ENCODE measurements at places on chromosomes 12 and 14.

- DNase-seq: no peak
These were observed 1.8 kb downstream of the CCDC85C start for GRCh38 chr14:99602054-99602787.

DNA sequence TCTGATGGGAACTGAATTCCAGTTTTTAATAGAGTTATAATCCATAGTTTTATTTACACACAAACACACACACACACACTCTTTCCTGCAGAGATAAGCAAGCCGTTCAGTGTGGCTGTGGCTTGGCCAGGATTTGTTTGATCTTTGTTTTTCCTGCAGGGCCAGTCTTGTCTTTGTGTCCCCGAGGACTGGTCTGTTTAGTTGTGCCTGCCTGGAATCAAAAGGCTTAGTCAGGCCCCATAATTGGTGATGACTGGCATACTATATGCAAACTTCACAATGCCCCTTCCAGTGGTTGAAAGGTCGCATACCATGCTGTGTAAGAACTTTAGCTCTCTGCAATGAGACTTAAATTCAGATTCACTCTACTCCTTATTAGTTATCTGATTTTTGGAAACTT is 26.0 kb downstream of the WBP11 start:
- no peak for DNase-seq

DNA sequence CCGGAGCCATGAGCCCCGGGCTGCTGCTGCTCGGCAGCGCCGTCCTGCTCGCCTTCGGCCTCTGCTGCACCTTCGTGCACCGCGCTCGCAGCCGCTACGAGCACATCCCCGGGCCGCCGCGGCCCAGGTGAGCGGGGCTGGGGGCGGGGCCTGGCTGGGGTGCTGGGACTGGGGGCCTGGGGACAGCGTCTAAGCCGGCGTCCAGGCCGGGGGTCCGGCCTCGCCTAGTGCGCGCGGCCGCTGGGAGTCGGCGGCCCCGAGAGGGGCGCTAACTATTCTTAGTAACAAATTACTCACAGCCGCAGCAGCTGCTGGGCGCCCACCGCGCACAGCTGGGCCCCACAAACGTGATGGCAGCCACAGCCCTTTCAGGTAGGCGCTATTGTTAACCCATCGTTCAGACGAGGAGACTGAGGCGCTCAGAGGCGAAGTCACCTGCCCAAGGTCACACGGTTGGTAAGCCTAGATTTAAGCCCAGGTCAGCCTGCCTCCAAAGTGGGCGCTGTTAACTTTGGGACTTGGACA is 374 bp downstream of the CYP46A1 start:
- DNase-seq: no peak

GRCh38 chr14:29671034-29671433 is 256.6 kb downstream of the PRKD1 start:
- no peak for DNase-seq

DNA sequence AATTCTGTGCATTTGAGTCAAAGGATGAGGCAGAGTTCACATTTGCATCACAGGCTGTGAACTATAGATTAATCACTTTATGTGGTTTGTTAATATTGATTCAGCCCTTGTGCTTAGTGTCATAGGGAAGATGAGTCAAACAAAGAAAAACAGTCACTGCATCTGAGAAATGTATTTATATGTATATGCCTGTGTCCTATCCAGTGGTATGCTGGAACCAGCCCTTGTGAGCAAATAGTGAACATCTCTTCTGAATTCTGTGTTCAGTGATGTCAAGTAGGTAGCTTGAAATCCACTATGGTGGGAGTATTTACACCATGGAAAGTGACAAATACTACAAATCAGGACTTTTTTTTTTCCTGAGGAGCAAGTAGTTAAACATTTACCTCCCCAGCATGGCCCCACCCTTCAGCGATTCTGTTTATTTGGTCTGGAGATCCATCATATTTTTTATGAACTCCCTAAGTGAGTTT is 128.5 kb downstream of the HMGA2 start:
- DNase-seq: no peak

DNA sequence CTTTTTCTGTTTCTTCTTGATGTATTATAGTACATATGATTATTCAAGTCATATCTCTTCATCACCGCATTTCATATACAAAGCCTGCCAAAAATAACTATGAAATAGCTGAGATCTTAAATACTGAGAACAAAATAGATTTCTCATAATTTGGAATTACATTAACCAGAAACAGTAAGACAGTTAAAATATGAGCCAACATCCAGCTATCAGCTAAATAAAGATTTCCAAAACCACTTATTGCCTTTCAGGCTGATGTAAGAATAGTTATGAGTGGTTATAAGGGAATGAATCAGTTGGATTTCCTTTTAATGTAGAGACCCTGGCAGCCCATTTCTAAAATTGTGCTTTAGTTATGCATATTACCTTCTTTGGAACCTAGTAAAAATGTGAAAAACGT is 47.4 kb downstream of the TMEM117 start:
- DNase-seq: no peak

DNA sequence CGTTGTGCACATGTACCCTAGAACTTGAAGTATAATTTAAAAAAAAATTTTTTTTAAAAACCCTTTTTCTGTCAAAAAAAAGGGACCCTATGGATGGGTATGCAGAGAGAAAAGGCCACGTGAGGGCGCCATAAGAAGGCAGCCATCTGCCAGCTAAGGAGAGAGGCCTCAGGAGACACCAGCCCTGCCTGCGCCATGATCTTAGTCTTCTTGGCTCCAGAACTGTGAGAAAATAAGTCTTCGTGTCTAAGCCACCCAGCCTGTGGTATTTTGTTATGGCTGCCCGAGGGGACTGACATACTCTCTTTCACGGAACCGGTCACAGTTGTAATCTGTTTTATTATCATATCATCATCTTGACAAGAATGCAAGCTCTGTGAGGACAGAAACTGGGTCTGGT is 174.8 kb downstream of the EFCAB11 start:
- DNase-seq: no peak

DNA sequence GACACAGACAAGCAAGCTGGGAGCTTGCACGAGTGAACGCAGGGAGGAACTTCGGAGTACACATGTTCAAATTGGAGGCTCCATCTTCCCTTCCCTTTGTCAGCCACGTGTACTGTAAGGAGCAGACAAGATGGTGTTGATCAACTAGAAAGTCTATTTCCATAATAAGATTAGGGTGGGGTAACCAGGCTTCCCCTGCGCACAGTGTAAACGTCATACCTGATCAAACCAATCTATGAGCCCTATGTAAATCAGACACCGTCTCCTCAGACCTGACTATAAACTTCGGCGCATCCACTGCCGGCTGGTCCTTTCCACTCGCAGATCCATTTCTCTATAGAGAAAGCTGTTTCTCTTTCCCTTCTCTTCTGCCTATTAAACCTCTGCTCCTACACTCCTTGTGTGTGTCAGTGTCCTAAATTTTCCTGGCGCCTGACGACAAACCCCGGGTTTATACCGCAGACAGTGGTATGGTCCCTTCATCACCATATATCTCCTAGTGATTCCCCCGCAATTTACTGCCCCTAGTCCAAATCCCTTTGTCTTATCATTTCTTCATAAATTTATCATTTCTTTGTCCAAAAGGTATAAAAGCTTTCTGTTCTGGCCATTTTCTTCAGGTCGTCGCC is 7.5 kb upstream of the ETFBKMT start:
- DNase-seq: no peak

GRCh38 chr12:20132818-20133217 is 235.5 kb upstream of the PDE3A start:
- DNase-seq: no peak

DNA sequence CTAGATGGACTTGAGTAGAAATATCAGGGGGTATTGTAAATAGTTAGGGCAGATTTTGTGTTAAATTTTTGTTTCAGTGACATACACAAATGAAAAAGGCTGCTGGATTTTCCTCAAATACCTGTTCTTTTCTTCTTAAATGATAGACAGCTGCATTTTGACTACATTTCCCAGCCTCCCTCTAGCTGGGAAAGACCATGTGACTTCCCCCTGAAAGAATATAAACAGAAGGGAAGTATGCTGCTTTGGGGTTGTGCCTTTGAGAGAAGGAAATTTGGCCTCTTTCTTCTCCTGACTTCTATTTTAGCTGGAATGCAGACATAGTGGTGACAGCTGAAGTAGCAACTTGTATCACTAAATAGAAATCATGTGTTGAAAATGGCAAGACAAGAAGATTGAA is 476.1 kb upstream of the SYT1 start:
- DNase-seq: no peak

DNA sequence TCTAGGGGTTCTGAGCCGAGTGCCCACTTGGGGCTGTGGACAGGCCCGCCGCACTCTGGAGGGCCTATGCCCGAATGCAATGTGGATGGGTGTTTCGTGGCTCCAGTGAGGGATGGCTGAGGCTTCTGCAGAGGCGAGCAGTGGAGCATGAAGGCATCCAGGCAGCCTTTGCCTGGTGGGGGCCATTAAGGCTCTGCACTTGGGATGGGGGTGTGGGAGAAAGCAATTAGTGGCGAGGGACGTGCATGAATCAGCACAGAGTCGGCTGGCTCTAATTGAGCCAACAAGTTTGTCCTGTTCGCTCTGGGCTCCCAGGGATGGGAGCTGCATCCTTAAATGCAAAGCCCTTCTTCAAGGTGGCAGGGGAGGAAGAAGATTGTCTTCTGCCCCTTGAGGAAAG is 346.9 kb upstream of the FKBP4 start:
- DNase-seq: no peak

DNA sequence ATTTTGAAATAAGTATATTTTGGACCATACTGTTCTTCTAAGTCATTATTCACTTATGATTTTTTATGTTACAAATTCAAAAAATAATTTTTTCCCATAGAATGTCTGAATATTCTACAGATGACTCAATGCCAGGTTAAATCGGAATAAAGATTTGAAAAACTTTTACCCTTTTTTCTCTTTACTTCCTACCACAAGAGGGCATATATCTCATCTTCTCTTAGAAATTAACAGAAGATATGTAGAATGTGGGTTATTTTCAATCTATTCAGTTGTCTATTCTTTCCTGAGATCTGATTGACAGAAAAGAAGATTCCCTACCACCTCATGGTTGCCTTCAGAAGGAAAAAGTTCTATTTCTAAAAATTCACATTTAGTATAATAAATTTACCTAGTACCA is 53.0 kb upstream of the KITLG start:
- no peak for DNase-seq

DNA sequence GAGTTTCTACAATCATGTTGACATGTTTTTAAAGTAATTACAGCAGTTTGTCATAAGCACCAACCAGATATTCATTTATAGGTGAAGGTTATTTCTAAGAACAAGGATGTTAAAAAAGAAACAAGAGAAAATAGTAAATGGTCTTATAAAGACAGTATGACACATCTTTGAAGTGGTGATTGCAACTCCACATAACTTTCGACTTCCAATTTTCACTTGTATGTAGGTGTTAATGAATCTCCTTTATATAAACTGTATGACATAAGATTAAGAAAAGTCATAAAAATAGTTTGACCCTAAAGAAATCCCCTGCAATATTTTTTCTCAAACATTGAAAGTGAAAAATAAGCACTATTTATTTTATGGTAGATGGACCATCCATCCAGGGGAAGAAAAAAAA is 144.8 kb upstream of the PTPRQ start:
- no peak for DNase-seq

GRCh38 chr14:75640876-75641275 is 19.8 kb downstream of the ERG28 start:
- no peak for DNase-seq

GRCh38 chr12:130813949-130814348 is 25.1 kb downstream of the STX2 start:
- no peak for DNase-seq

DNA sequence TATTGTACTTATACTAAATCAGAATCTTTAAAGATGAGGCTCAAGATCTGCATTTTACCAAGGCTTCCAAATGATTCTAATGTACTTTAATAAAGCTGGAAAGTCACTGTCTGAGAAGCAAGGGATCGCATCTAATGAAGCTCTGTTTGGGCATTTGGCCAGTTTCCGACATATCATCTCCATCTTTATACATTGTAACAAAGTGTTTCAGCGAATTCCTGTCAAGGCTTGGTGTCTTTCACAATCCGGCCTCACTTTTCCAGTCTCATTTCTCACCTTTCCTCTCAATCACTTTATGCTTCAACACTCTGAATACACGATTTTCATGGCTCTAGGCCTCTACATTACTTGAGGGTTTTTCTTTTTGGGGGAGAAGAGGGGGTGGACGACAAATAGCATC is 27.5 kb upstream of the INSM2 start:
- no peak for DNase-seq

DNA sequence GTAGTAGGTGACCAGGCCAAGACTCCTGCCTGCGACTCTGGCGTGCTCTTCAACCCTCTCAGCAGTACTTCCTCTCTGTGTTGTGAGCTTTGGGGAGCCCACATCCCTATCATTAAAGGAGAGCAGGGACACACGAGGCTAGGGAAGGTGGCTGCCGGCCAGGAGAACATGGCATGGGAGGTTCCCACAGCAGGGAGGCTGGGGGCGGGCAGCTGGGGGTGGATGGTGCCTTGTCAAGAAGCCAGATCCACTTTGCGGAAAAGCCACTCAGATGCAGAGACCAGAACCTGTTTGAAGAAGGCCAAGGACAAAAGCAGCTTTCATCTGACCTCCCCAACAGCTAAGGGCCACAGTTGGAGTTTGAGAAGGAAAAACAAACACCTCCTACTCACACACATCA is 198.6 kb downstream of the BCL11B start:
- no peak for DNase-seq

DNA sequence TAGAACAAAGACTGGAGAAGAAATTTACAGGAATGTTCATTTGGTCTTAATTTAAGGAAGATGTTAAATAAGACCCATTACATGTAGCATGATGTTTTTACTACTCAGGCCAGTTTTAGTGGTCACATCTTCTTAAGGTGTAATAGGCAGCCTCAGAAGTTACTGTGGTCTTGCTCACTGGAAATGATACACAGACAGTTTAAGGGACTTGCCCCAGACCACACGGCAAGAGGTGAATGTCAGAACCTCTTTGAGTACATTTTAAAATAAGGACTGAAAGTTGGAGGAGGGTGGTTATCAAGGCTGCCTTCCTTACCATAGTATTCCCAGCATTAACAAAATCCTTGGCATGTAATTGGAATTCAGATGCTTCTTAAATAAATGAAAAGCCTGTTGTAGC is 37.9 kb downstream of the LRRK2 start:
- no peak for DNase-seq

- no peak for DNase-seq
These were observed 43.5 kb upstream of the P2RX7 start for GRCh38 chr12:121089031-121089812.

GRCh38 chr12:75269209-75269608 is 59.6 kb upstream of the KCNC2 start:
- no peak for DNase-seq
